Activated naive CD8-positive, alpha-beta T cell treated with anti-CD3 and anti-CD28 coated beads, Interleukin-2, amount 10 ng/mL, durations not matched to agents 7 days and 5 days (primary cell): ENCODE measurements at places on chromosomes 5 and 9. TPM values are rescaled to one million over a fixed set of nuclear protein-coding genes. Genes with fewer than 3 reads are reported as not detected.

GRCh38 chr5:154368041-154368800, 77.6 kb upstream of the SAP30L start:
- H3K4me1 ChIP-seq: no peaks in the 10 kb centered on the region
- DNase-seq: no peak
- no peaks in the 10 kb centered on the region for H3K27me3 ChIP-seq
- no peak overlapping the region for H3K4me3 ChIP-seq
- peaks cover 2% of the 10 kb centered on the region for H3K36me3 ChIP-seq

- H3K36me3 ChIP-seq: peaks cover 52% of the 10 kb centered on the region
- peaks cover 42% of the 10 kb centered on the region for H3K4me1 ChIP-seq
- no peak for DNase-seq
- peak overlapping the region; percentile 69 for H3K27ac ChIP-seq
Measured at GRCh38 chr9:127763918-127764384, 14.5 kb downstream of the SH2D3C start.

DNA sequence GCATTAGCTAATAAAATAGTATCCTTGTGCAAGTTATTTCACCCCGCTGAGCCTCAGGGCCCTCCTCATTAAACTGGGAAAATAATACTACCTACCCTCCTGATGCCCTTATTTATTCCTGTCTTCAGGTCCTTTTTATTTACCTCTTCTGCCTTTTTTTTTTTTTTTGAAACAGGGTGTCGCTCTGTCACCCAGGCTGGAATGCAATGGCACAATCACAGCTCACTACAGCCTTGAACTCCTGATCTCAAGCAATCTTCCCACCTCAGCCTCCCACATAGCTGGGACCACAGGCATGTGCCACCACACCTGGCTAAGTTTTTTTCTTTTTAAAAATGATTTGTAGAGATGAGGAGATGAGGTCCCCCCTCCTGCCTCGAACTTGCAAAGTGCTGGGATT, 20.9 kb downstream of the HBEGF start:
- peaks cover 9% of the 10 kb centered on the region for H3K27me3 ChIP-seq
- DNase-seq: no peak
- H3K36me3 ChIP-seq: peaks cover 1% of the 10 kb centered on the region
- peaks cover 3% of the 10 kb centered on the region for H3K4me1 ChIP-seq
- H3K4me3 ChIP-seq: no peak overlapping the region

Gene INSL6
- not detected for total RNA-seq

DNA sequence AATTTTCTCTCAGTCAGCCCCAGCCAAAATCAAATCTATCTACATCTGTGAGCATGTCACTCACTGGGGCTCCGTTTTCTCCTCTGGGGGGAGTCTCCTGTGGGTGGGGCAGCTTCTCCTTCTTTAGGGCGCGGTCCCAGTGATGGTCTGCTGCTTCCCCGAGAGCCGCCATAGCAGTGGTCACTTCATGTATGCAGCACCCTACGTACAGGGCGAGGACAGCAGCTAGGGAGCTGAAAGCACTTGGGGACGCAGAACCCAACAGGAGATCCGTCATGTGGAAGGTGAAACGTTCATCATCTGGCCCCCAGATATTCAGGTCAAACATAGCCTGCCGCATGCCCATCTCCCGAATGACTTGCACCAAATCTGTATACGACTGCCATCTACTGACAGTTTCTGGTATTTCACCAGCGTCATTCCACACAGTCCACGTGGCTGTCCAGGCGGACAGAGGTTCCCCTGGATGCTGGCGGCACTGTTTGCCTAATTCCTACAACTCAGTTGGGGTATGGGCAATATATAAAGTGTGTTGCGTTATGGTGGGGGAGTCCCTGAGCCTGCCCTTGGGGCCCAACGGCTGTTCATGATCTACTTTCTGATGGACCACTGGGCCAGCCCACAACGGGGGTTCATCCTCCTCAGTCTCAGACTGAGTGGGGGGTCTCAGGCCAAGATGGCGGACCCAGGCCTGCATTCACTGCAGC, 795.0 kb downstream of the EFNA5 start:
- H3K4me1 ChIP-seq: no peaks in the 10 kb centered on the region
- no peaks in the 10 kb centered on the region for H3K27me3 ChIP-seq
- no peaks in the 10 kb centered on the region for H3K36me3 ChIP-seq
- H3K27ac ChIP-seq: no peak overlapping the region
- no peak overlapping the region for H3K4me3 ChIP-seq

Gene PCDHGB1
- not detected for total RNA-seq

- H3K36me3 ChIP-seq: no peaks in the 10 kb centered on the region
- peaks cover 6% of the 10 kb centered on the region for H3K4me1 ChIP-seq
- no peak for DNase-seq
- no peak overlapping the region for H3K27ac ChIP-seq
- no peak overlapping the region for H3K4me3 ChIP-seq
- H3K27me3 ChIP-seq: peaks cover 5% of the 10 kb centered on the region
Measured at GRCh38 chr9:98406469-98406868, 151.0 kb upstream of the TBC1D2 start.

Gene FCHO2
- total RNA-seq: 3.4 TPM

GRCh38 chr5:169084775-169085174, 216.2 kb downstream of the SLIT3 start:
- H3K4me1 ChIP-seq: no peaks in the 10 kb centered on the region
- DNase-seq: no peak
- no peak overlapping the region for H3K27ac ChIP-seq
- H3K4me3 ChIP-seq: no peak overlapping the region

Gene F2RL2
- total RNA-seq: not detected

Gene GARIN3
- total RNA-seq: not detected

Gene WWC1
- total RNA-seq: 0.22 TPM

- no peak overlapping the region for H3K4me3 ChIP-seq
- no peaks in the 10 kb centered on the region for H3K27me3 ChIP-seq
- H3K4me1 ChIP-seq: no peaks in the 10 kb centered on the region
- no peak overlapping the region for H3K27ac ChIP-seq
Measured at GRCh38 chr5:37187465-37187977, 61.7 kb downstream of the CPLANE1 start.

Gene GNA14
- not detected for total RNA-seq

- DNase-seq: no peak
- H3K27ac ChIP-seq: no peak overlapping the region
- H3K27me3 ChIP-seq: no peaks in the 10 kb centered on the region
- no peaks in the 10 kb centered on the region for H3K36me3 ChIP-seq
Measured at GRCh38 chr5:124377386-124377785, 369.1 kb downstream of the ZNF608 start.

- no peak overlapping the region for H3K27ac ChIP-seq
- H3K4me3 ChIP-seq: no peak overlapping the region
- no peak for DNase-seq
- H3K4me1 ChIP-seq: no peaks in the 10 kb centered on the region
- no peaks in the 10 kb centered on the region for H3K36me3 ChIP-seq
Measured at GRCh38 chr5:20601678-20602100, 613.7 kb upstream of the CDH18 start.

GRCh38 chr5:128674837-128675446, 136.9 kb upstream of the FBN2 start:
- H3K27ac ChIP-seq: no peak overlapping the region
- H3K4me3 ChIP-seq: no peak overlapping the region
- no peaks in the 10 kb centered on the region for H3K4me1 ChIP-seq
- H3K36me3 ChIP-seq: no peaks in the 10 kb centered on the region
- peak; percentile 27 for DNase-seq

Gene SAXO1
- total RNA-seq: 0.42 TPM

- H3K36me3 ChIP-seq: no peaks in the 10 kb centered on the region
- H3K4me3 ChIP-seq: no peak overlapping the region
- peak overlapping the region; percentile 47 for H3K27ac ChIP-seq
- H3K27me3 ChIP-seq: peaks cover 3% of the 10 kb centered on the region
- DNase-seq: no peak
Measured at GRCh38 chr5:131996210-131997025, 15.0 kb downstream of the ACSL6 start.

DNA sequence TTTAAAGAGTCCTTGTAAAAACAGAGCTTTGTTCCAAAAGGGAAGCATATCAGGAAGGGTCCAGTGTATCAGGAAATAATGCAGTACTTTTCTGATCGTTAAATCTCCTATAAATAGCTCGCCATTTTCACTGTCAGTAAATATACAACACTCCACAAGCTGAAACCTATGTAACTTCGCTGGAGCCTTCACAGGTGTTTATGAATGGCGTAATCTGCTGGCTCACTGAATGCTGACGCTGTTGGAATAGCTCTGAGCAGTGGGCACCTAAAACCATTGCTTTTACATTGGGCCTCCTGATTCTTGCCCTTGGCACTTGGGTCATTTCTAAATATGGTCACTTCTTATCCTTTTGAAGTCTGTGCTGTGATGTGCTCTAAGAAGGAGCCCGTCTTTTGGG, 4.3 kb downstream of the SHC3 start:
- H3K27me3 ChIP-seq: peaks cover 60% of the 10 kb centered on the region
- H3K4me3 ChIP-seq: no peak overlapping the region
- DNase-seq: no peak
- H3K36me3 ChIP-seq: no peaks in the 10 kb centered on the region
- H3K4me1 ChIP-seq: peaks cover 5% of the 10 kb centered on the region

Gene CD14
- 3.5 TPM for total RNA-seq

DNA sequence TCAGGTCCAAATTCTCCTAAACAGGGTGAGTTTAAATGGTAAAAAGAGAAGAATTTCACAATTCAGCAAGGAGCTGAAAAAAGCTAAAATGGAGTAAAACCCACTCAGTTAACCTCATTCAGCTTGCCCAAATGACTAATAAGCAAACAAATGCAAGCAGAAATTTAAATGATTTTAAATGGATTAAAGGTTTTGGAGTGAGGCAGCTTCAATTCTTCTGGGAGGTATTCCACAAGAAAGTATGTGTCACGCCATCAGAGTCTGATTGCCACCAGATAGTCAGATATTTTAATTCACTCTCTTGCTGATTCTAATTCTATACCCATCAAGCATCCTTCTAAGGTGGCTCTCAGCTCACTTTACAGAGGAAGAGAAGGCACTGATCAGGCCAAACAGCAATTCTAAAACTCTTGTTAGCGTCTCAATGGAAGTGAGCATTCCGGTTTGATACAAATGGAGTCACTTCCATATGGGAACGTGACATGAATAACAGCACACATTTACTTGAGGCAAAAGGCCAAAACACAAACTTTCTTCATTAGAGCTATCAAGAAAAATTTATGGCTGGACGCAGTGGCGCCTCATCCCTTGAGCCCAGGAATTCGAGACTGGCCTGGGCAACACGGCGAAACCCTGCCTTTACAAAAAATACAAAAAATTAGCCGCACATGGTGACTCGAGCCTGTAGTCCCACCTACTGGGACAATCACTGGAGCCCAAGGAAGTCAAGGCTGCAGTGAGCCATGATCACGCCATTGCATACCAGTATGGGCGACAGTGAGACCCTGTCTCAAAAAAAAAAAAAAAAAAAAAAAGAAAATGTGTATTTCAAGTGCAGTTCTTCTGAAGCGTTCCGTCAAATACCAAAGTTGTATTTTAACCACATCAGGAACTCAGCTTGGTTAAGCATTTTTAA, 2.0 kb downstream of the CLK4 start:
- peaks cover 6% of the 10 kb centered on the region for H3K27me3 ChIP-seq
- H3K27ac ChIP-seq: peak overlapping the region; percentile 97
- DNase-seq: no peak
- peaks cover 20% of the 10 kb centered on the region for H3K36me3 ChIP-seq
- H3K4me3 ChIP-seq: peak overlapping the region; percentile 83

- peaks cover 3% of the 10 kb centered on the region for H3K27me3 ChIP-seq
- H3K36me3 ChIP-seq: no peaks in the 10 kb centered on the region
- no peak overlapping the region for H3K4me3 ChIP-seq
- no peak overlapping the region for H3K27ac ChIP-seq
Measured at GRCh38 chr5:72624641-72625236, 117.5 kb upstream of the ZNF366 start.

Gene NKD2
- 0.36 TPM for total RNA-seq

- DNase-seq: peak; percentile 41
- no peaks in the 10 kb centered on the region for H3K36me3 ChIP-seq
- H3K27ac ChIP-seq: no peak overlapping the region
- H3K4me1 ChIP-seq: peaks cover 16% of the 10 kb centered on the region
Measured at GRCh38 chr5:138077064-138077696, 6.7 kb upstream of the WNT8A start.

GRCh38 chr5:65483546-65484346, 2.0 kb upstream of the ADAMTS6 start:
- H3K4me1 ChIP-seq: peaks cover 14% of the 10 kb centered on the region
- H3K27ac ChIP-seq: peak overlapping the region; percentile 97

DNA sequence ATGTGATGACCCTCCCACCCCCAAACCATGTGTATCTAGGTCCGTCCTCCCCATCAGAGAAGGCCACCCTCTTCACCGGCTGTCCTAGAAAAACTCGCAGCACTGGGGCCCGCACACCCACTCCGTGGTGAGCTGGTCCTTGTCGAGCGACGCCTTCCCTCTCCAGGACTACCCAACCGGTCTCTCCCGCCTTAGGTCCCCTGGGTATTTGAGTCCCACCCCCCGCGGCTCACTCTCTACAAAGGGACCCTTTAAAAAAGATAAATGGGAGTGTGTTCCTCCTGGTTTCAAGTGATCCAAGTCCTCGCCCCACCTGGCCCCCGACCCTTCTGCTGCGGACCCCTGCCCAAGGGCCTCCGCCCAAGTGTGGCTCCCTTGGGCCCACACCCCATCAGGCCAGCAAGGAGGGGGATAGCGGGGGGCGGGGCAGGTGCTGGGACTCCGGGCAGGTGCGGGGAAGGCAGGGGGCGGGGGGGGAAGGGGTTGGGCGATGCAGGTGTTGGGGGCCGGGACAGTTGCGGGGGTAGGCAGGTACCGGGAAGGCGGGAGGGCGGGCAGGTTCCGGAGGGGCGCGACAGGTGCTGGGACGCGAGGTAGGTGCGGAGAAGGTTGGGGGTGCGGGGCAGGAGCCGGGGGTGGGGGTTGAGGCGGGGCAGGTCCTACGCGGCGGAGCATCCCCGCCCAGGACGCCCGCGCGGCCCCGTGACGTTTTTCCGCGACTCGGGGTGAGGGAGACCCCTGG, 970 bp upstream of the ARRDC1 start:
- no peak for DNase-seq
- no peak overlapping the region for H3K27ac ChIP-seq
- peak overlapping the region; percentile 39 for H3K4me3 ChIP-seq
- H3K36me3 ChIP-seq: no peaks in the 10 kb centered on the region
- H3K4me1 ChIP-seq: peaks cover 16% of the 10 kb centered on the region
- H3K27me3 ChIP-seq: peaks cover 2% of the 10 kb centered on the region

- peaks cover 24% of the 10 kb centered on the region for H3K36me3 ChIP-seq
- peaks cover 64% of the 10 kb centered on the region for H3K4me1 ChIP-seq
- no peak overlapping the region for H3K4me3 ChIP-seq
- H3K27me3 ChIP-seq: peaks cover 4% of the 10 kb centered on the region
Measured at GRCh38 chr5:157594257-157594656, 18.7 kb upstream of the ADAM19 start.

DNA sequence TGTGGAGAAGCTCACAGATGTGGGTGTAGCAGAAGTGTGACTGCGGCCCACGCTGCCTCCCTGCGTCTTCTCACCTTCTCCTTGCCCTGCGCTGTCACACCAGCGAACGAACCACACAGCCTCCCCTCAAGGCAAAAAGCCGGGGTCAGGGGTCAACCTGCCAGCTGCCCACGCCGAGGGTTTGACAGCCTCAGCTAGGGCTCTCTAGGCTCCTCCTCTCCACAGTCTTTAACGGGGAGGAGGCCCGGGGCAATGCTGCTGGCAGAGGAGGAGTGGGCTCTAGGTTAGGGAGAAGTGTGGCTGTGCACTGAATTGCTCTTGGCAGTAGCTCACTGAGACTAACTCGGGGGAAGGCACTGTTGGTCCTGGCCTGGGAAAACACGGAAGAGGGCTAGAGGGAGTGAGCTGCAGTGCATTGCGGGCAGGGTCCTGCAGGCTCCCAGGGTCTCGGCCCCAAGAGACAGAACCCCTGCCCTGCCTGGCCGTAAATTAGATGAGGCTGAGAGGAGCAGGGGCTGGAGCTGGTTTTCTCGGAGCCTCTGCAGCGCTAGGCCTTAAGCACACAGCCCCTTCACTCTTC, 4.2 kb upstream of the TRIM52 start:
- H3K4me3 ChIP-seq: no peak overlapping the region
- no peaks in the 10 kb centered on the region for H3K27me3 ChIP-seq
- H3K36me3 ChIP-seq: peaks cover 7% of the 10 kb centered on the region
- DNase-seq: no peak
- H3K27ac ChIP-seq: no peak overlapping the region
- H3K4me1 ChIP-seq: peaks cover 3% of the 10 kb centered on the region
